Liver (tissue), 10 donors: ENCODE measurements at places on chromosomes 1 and 21. TPM values are rescaled to one million over a fixed set of nuclear protein-coding genes. Genes with fewer than 3 reads are reported as not detected.

DNA sequence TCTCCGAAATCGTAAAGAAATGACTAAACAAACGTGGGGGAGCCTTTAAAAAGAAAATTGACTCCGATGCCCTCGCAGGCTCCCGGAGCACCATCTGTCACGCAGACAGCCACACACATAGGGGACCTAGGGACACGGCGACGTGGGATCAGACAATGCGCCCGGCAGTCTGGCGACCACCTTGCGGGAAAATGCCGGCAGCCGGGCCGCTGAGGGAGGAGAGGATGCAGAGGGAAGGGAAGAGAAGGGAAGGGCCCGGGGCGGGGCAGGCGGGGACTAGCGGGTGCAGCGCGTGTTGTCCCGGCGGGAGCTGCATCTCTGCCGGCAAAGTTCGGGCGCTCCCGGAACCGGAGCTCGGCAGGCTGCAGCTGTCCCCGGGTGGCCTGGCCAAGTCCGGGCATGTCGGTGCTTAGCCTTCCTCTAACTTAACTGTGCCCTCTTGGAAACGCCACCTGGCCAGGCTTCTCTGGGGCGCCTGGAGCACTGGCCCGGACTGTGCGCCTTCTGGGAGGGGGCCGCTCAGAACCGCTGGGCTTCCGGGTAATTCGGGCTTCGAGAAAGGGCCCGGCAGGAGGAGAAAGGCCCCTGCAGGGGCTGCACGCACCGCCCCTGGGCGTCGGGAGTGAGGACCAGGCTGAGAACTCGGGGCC is 1.8 kb downstream of the NHLH2 start:
- no peak for DNase-seq

GRCh38 chr21:31198575-31198974 is 145.5 kb downstream of the TIAM1 start:
- no peak for DNase-seq

Gene MROH7
- 0.51 TPM for total RNA-seq

Gene SYNJ1
- total RNA-seq, result 6.2 TPM

DNA sequence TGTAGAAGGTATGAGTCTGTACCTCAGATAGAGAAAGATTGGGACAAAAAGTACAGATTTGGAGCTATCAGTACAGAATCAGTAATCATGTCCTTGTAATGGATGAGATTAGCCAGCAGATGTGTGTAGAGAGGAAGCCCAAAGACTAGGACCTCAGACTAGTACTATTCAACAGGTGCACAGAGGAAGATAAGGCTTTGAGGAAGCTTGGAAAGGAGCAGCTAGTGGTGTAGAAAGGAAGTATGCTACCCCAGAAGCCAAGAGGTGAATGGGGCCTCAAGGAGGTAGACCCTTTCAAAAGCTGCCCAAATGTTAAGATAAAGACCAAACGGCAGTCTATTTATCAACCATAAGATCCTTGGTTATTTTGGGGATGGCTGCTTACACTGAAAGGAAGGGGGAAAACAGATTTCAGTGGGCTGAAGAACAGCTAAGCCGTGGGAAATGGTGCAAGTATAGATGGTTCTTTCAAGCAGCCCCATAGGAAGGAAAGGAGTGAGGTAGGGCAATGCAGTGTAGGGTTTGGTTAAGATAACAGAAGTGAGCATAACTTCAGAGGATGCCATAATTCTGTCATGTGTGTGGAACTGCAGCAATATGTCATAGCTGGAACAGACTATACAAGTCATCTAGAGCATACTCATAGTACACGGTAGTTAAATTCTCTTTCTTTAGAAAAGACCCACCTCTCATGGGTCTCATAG is 221.7 kb downstream of the HHIPL2 start:
- no peak for DNase-seq

DNA sequence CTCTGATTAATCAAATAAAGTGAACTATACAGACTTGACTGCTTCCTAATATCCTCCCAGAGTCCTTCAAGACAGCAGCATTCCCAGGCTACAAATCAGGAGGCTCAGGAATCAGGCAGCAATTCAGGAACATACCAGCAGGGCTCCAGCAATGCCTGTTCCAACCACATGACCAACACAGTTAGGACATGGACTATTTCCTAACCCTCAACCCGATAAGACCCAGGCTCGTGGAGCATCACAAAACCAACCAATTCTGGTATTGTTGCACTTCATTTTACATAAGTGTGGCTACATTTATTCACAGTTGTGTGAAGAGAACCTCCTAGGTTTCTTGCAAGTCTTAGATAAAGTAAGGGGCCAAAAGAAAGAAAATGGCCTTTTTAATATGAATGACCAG is 546.2 kb upstream of the ADGRL2 start:
- no peak for DNase-seq

Gene LCE3E
- total RNA-seq, result not detected

DNA sequence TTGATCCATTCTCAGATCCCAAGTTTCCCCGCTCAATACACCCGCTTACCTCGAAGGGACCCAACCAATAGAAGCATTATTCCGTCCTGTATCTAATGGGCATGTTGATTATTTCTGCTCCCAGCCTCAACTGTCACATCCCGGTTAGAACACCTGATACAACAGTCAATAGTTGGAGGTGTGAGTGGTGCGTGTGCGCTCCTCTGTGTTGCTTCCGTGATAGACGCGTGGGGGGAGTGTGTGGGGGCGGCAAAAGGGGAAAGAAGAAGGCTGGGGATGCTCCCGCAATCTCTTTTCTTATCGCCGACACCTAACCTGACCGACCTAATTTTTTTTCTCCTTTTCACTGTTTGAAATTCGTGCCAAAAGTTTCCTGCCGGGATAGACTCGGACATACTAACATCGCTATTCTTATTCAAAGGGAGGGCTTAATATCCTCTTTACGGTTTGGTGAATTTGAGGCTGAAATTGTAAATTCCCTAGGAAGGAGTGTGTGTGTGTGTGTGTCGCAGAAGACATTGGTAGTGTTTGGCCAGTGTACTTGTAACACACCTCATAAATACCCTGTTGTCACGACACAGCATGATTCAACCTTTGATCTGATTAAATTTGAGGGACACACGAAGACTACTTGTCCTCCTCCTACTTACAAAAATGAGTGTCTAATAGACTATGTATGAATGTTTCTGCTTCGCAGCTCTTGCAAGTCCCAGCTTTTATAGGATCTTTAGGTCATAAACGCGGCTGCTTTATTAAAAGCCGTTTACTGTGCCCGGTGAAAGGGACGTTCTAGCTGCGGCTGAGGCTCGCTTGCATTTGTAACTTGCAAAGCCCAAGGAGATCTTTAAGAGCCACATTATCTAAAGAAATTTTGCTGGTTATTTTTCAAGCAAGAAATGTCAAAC is 1.5 kb upstream of the PROX1 start:
- no peak for DNase-seq

DNA sequence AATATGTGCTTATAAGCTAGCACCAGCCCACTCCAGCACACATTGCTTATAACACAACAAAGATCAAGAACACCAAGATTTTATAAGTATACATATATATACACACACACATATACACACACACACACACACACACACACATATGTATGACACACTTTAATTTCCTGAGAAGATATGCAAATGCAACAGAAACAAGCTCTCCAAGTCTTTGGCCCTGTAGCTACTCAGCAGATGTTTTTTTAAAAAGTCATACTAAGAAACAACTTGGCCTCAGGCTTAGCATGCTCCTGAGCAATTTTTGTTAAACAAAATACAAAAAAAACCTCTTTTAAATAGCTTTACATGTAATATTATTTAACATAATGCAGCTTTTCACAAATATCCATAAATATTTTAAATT is 11.1 kb downstream of the TNFSF18 start:
- DNase-seq, result no peak

DNA sequence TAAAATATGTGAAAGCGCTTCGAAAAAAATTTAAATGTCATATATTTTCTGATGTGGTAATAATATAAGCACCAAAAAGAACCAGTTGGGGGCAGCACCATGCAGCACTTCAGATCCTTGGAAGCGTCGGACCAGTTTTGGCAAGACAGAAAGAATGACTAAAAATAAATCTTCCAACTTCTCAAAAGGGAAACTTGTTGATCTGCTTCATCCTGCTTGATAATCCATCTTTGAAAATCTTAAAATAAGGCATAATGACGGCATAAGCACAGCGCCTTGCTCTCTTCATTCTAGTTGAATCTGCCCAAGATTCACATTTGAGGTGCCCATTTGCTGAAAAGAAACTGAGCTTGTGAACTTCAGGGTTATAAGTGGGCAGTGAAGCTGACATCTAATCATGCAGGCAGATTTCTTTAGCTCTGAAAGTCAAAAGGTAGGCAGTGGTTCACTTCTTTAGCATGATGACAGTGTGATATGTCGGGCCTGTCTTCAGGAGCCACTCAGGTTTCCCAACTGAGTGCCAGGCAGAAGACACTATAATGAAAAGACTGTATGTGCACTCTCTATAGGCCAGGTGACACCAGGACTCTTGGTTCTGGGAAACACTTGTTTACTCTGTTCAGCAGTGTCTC is 19.8 kb upstream of the MUTYH start:
- DNase-seq, result peak; percentile 54

Gene UBL4B
- not detected for total RNA-seq

GRCh38 chr1:47919113-47919833 is 77.9 kb downstream of the TRABD2B start:
- no peak for DNase-seq

Gene RBM11
- 0.08 TPM for total RNA-seq

Gene CDC42SE1
- 16.7 TPM for total RNA-seq

- DNase-seq, result no peak
Observed at GRCh38 chr1:240802271-240802670, 190.3 kb upstream of the GREM2 start.
